Naive thymus-derived CD8-positive, alpha-beta T cell (primary cell): ENCODE measurements at places on chromosomes 12 and 14.
A peak's percentile ranks its signal among the peaks of the same experiment; 100 is the strongest.

- no peak for DNase-seq
Measured at GRCh38 chr12:63888908-63889635, 44.6 kb downstream of the SRGAP1 start.

DNA sequence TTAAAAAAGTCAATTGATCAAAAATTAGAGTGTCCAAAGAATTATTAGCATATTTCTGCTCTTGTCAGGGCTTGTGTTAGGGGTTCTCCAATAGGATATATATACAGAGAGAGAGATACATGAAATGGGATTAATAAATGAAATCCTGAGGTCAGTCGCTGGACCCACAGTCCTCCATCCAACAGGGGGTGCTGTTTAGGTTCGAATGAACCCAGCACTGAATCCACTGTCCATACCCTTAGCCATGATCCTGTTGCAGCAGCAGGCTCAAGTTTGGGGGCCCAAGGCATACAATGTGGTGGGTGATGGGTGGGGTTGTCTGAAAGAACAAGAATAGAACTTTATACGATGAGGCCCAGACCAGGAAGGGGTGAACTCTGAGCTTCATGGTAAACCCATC lies 780 bp upstream of the MYO1H start:
- no peak for DNase-seq

- no peak for DNase-seq
Measured at GRCh38 chr14:99626041-99626648, 18.8 kb upstream of the HHIPL1 start.

DNA sequence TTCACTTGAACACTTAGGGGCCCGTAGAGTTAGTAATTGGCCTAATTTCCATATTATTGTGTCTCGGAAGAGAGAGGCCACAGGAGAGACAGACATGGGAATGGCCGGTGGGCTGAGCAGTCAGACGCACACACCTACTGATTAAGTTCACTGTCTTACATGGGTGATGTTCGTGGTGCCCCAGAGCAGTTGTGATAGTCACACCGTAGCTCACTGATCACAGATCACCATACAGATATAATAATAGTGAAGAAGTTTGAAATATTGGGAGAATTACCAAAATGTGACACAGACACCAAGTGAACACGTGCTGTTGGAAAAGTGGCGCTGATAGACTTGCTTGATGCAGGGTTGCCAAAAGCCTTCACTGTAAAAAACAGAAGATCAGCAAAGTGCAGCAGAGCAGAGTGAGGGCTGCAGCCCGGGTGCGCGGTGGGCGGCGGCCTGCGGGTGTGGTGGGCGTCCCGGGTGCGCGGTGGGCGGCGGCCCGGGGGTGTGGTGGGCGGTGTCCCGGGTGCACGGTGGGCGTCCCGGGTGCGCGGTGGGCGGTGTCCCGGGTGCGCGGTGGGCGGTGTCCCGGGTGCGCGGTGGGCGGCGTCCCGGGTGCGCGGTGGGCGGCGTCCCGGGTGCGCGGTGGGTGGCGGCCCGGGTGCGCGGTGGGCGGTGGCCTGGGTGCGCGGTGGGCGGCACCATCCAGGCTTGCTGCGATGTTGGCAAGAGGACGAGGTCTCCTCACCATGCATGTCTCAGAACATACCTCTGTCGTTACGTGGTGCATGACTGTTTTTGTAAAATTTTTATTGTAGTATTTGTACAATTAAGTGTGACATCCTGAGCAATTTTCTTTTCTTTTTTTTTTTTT lies 34.3 kb upstream of the TEX22 start:
- DNase-seq: peak; percentile 71

DNA sequence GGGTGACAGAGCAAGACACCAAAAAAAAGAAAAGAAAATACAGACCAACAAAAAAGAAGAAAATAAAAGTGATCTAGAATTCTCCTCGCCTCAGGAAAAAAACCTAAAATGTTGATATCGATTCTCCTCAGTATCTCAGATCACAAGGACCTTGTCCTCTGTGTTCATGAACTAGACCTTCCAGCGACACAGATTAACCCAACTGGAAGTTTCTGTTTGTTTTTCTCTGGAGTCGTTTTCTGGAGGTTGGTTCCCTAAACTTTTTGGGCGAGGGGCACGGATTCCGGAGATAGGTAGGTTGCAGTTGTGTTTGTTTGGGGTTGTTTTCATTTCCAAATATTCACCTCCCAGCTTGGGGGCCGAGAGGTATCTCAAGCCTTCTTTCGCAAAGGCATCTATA lies 559 bp upstream of the RFC5 start:
- DNase-seq: no peak

DNA sequence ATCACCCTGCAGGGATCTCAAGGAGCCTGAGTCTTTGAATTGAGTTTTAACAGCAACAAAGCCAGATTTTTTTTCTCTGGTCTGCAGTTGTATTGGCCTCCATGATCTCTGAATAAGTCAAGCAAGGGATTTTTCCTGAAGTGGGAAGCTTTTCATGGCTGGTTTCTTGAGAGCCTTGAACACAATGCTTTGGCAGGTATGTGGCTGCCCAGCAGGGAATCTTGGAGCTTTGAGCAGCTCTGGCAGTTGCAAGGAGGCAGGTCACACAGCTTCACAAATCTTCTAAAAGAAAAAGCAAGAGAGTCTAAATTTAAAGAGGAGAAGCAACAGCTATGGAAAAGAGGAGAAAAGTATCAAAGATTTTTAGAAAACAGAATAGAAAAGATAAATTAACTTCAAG lies 60.1 kb downstream of the RPS29 start:
- no peak for DNase-seq

- no peak for DNase-seq
Measured at GRCh38 chr14:97344666-97345065, 547.5 kb downstream of the VRK1 start.

DNA sequence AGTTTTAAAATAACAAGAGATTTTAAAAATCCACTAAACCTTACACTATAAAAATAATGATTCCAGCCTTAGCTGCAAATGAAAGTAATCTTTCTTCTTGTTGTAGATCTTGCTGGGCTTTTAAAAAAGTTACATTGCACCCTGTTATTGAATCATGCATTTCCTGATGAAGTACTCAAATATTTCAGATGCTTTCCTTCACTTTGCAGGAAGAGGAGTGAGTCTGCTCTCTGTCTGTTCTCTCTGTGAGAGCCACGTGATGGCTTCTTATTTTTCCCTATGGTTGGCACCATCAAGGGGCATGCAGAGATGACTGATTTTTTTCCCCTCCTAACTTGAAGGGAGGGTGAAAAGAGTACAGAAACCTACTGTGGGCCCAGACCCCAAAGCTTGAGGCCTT lies 262.7 kb downstream of the ATP23 start:
- DNase-seq: no peak

GRCh38 chr14:32472512-32473463 lies 143.7 kb downstream of the AKAP6 start:
- DNase-seq: no peak

- no peak for DNase-seq
Measured at GRCh38 chr14:36515105-36515593, 4.9 kb downstream of the NKX2-1 start.

- peak; percentile 39 for DNase-seq
Measured at GRCh38 chr14:103629503-103630121, 601 bp downstream of the KLC1 start.

DNA sequence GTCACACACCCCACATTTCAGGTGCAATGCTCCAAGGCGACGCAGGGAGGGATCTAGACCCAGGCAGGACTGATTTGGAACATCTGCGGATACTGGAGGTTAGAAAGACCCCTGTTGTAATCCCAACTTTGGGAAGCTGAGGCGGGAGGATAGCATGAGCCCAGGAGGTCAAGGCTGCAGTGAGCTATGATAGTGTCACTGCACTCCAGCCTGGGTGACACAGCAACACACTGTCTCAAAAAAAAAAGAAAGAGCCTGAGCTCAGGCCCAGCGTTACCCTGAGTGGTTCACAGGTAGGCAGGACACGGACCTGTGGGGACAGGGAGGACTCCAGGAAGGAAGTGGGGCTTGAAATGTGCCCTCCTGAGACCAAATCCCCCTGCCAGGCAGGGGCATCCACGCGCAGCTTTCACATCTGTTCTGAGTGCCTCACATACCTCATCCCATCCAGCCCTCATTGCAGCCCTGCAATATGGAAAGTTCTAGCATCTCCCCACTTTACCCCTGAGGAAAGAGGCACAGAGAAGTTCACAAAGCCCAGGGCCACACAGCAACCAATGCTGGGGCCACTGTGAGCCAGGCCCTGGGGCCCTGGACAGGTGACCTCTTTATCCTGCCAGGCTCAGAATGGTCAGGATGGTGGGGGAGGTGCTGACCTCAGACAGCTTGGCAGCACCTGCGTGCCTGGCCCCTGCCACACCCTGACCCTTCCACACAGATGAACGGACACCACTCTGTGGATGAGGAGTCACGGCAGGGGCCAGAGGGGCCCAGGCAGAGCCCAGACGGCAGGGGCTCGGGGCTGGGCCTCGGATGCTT lies 34.1 kb downstream of the CCDC85C start:
- no peak for DNase-seq

DNA sequence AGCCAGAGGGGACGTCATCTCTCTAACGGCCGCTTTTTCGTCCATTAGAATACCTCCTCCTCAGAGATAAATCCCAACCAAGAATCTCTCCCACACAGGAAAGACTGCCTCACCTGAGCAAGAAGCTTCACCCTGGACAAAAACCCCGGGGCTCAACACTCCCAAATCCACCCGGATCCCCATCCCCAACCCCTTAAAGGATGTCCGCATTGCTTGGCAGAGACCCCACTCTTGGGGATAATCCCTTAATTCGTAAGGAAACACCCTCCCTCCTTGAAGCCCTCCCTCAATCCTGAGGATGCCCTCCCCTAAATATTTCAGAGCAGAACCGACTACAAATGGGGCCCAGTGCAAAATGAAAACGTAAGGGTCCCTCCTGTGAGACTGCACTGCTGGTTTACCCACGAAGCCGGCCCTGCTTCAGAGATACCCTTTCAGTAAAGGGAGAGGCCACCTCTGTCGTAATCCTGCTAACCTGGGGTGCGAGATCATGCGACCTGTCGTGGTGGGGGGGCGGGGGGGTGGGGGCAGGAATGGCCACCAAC lies 655 bp upstream of the DYNLL1 start:
- DNase-seq: no peak

- DNase-seq: peak; percentile 74
Measured at GRCh38 chr12:89542912-89543592, 17.2 kb upstream of the POC1B start.

GRCh38 chr14:64659366-64659765 lies 44.9 kb upstream of the PLEKHG3 start:
- DNase-seq: no peak

- DNase-seq: no peak
Measured at GRCh38 chr12:60123557-60123956, 527.7 kb downstream of the SLC16A7 start.

- no peak for DNase-seq
Measured at GRCh38 chr14:69428289-69428998, 30.0 kb downstream of the SLC39A9 start.

DNA sequence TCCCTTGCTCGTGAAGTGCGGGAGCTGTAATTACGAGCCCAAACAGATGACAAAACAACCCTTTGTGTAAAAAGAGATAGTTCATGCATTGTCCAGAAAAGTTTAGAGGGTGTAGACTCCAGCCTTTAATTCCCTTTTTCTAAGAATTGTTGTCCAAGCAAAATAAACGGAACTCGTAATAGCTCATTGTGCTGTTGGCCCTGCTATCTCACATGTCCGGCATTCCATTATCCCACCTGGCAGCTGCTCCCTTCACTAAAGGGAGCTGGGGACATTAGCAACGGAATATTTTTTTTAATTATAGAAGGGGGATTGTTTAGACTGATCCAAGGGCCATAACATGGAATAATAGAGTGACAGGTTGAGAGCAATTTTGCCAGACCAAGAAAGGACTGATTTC lies 277.5 kb upstream of the TBX3 start:
- DNase-seq: no peak

DNA sequence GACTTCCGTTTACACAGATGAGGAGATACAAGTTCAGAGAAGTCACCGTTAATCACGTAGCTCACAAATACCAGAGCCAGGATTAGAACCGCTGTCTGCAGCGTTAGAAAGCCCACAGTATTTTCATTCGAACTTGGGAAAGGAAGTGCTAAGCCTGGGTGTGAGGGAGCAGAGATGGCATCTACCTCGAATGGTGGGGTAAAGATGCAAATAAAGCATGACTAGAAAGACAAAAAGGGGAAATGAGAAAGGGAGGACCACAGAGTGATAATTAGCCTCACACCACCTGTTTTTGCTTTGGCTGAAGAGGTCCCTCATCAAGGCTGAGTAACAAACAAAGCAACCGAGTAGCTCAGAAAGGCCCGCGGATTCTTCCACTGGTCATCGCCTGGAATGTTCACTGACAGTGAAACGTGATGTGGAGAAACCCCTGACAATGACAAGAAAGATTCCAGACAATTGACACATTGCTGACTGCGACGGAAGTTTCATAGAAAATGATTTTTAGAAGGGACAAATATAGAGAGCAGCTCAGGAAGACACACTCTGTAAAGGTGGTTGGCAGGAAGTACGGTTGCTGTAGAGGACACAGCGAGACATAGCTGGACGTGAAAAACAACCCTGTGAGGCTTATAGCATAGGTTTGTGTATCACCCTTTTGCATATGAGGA lies 31.5 kb upstream of the BHLHE41 start:
- no peak for DNase-seq

- DNase-seq: no peak
Measured at GRCh38 chr14:25011095-25011494, 38.9 kb downstream of the STXBP6 start.

DNA sequence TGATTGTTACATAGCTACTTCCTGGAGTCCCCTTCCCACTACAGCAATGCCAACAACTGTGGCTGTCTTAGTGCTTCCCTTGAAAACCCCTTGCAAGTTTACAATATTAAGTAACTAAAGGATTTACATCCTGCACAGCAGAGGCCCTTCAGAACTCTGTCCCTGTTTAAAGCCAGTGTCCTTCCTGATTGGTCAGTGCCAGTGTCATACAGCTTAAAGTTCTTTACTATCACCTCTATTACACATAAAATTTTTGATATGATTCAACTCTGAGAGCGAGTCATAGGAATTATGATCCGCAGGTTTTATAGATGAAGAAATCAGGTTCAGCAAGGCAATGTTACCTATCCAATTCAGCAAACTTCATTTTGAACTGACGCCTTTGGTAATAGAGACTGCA lies 91.4 kb upstream of the ALX1 start:
- DNase-seq: no peak

DNA sequence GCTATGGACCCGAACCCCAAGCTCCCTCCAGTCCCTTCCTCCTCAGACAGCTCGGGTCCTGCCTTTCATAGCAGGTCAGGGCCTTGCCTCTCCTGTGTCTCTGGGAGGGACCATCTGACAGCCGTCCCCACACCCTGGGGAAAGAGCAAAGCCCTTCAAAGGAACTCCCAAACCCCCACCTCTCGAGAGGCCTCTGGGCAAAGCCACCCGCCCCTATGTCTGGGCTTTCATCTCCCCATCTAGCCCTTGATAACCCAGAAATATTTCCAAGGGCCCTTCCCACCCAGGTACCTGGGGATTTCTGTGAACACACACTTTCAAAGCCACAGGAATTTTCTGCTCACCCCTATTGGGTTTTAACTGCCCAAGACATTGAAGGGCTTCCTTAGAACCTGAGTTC lies 32.1 kb downstream of the SNRNP35 start:
- DNase-seq: no peak

GRCh38 chr12:104598342-104599271 lies 141.9 kb downstream of the CHST11 start:
- no peak for DNase-seq
